ENCODE measurements at places on chromosomes 3 and 15.
A peak's percentile ranks its signal among the peaks of the same experiment; 100 is the strongest.

DNA sequence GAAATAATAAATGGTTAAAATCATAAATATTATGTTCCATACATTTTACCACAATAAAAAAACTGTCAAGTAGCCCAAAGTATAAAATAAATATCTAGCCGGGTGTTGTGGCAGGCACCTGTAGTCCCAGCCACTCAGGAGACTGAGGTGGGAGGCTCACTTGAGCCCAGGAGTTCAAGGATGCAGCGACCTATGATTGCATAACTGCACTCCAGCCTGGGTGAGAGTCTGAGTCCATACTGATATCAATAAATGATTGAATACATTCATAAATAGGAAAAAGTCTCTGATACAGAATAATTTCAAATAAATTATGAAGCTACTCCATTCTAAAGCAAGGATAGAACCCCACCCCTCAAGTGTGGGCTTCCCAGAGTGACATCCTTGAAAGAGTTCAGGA, 68.5 kb upstream of the GATA2 start:
- DNase-seq: no peak

GRCh38 chr15:74889883-74890664, at the start of gene MPI:
MPI (plus strand) TSS chr15:74890042; CDS start chr15:74890074, 32 bp downstream.
- DNase-seq: peak; percentile 84

DNA sequence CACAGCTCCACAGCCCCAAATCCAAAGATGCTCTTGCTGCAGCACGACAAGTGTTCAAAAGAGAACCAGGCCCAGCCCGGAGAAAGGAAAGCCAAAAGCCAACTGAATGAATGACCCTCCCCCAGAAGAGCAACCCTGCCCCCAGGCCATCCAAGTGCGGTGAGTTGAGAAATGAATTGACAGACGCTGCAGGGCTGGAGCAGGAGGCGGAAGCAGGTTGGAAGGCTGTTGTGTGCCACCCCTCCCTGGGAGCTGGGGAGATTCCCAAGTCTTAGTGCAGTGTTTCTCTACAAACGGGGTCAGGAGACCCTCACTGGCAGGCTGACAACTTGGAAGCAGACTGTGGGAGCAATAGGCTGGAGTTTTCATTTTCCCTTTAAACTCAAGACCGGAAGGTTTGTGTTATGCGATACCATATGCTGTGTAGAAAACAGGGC, 3.5 kb upstream of the SPTBN5 start:
- DNase-seq: no peak

- DNase-seq: no peak
These were observed 141.4 kb upstream of the MRPS22 start for GRCh38 chr3:139202226-139202958.

DNA sequence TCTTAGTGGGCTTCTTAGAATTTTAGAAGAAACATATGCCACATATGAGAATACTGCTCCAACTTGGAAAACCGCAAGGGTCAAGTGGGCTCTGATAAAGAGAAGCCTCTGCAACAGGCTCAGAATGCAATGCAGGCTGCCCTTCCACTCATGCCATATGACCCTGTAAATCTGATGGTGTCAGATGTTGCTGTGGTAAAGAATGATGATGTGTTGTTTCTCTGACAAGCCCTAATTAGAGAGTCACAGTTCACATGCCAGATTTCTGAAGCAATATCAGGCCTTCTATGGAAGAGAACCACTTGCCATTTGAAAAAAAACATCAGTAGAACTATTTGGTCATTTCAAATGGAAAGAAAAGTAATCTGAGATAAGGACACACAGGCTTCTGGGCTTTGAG, 749.6 kb downstream of the AGBL1 start:
- no peak for DNase-seq

DNA sequence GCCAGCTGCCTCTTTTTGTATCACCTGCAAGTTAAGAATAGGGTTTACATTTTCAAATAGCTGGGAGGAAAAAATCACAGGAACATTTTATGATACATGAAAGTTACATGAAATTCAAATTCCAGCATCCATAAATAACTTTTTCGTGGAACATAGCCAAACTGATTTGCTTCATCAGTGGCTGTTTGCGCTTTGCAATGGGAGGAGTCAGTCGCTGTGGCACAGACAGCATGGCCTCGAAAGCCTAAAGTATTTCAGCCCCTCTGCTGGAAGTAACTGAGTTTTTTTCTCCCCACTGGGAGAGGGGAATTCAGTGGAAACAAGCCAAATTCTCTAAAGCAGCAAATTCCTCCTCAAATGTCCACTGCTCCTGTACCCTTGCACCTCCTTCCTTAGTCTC, 271.9 kb downstream of the SUCLG2 start:
- no peak for DNase-seq

- DNase-seq: no peak
These were observed 103.5 kb downstream of the UBE3A start for GRCh38 chr15:25335279-25335678.

- no peak for DNase-seq
These were observed 89.0 kb upstream of the FNDC3B start for GRCh38 chr3:171950373-171950772.

- no peak for DNase-seq
These were observed 276.7 kb downstream of the ADAMTSL3 start for GRCh38 chr15:83930392-83931212.

DNA sequence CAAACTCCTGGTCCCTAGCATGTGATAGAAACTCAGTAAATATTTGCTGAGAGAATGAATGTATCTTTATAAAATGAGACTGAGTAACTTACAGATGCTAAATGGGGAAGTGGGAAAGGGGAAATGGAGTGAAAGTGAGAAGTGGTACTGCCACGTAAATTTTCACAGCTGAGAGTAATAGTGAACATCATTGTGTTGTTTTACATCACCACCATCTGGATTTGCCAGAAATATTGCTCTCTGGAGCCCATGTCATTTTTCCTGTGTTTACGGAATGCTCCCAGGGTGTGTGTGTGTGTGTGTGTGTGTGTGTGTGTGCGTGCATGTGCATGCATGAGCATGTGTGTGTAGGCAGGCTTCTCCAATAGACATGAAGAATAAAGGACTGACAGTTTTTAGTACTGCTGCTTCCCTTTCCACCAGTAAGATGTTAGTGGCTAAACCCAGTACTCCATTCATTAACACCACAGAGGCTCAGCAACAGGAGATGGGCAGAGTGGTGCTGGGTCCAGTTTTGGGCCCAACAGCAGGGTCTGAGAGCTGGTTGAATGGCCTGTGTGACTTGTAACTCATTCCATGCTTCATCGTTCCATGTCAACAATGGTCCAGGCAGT, 57.3 kb downstream of the DIPK2A start:
- DNase-seq: no peak

GRCh38 chr3:46141813-46142212, 66.3 kb downstream of the CCR1 start:
- DNase-seq: no peak

GRCh38 chr15:65028921-65029735, at the start of gene MTFMT:
MTFMT (minus strand) TSS chr15:65029639; CDS start chr15:65029613, 26 bp downstream.
- peak; percentile 89 for DNase-seq

- DNase-seq: no peak
These were observed 7.4 kb upstream of the DLG1 start for GRCh38 chr3:197305854-197306253.

DNA sequence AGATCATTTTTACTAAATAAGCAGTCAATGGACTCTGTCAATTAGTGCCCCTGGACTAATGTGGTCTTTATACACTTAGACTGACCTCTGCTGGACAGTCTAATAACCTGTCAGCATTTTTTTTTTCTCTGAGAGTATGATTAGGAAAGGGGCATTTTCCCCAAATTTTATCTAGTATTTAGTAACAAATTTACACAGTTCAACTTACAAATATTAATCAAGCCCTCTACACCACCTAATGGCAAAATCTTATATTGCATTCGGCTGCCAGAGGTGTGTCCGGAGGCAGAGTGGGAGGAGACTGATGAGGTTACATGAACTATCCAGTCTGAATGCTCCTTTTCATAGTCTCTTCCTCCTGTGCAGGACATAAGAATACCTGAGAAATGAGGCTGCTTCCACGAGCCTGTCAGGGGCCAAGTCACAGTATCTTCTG, 36.0 kb upstream of the COLQ start:
- peak; percentile 44 for DNase-seq

DNA sequence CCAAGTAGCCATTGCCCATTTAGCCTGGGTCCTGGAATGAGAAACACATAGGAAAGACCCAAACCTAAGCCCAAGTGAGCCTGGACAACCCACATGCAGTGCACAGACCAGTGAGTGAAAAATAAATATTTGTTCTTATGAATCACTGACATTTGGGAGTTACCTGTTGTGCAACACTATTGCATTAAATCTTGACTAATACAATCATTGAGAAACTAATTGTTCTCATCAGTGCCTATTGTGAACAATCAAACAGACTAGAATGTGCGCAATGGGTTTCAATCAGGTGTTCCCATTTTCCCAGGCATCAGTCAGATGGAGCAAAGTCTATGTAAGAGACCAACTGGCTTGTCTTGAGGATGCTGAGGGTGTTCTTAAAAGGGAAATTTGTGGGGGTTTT, 54.7 kb upstream of the CNOT10 start:
- no peak for DNase-seq

DNA sequence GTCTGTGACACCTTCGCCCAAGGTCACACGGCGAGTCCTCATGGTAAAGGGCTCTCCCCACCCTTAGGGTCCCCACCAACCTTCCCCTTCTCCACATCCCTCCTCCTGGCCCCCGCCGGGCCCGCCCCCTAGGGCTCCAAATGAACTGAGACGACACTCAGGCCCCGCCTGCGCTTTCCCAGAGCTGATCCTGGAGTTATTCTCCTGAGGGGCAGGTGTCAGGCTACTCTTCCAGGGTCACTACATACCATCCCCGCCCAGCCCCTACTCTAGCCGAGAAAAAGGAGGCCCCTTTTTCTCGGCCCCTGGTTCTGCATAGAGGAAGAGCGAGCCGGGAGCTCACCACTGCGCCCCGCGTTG, 292 bp downstream of the USP4 start:
- DNase-seq: peak; percentile 11

GRCh38 chr15:95596496-95596895, 734.0 kb upstream of the NR2F2 start:
- no peak for DNase-seq

GRCh38 chr3:153254361-153254760, 92.3 kb downstream of the RAP2B start:
- DNase-seq: no peak

- DNase-seq: no peak
These were observed 294.0 kb downstream of the SOX2 start for GRCh38 chr3:182005701-182006100.

GRCh38 chr3:176286476-176287085, 910.7 kb downstream of the TBL1XR1 start:
- DNase-seq: no peak

- no peak for DNase-seq
These were observed 42.4 kb downstream of the CP start for GRCh38 chr3:149179220-149179619.

DNA sequence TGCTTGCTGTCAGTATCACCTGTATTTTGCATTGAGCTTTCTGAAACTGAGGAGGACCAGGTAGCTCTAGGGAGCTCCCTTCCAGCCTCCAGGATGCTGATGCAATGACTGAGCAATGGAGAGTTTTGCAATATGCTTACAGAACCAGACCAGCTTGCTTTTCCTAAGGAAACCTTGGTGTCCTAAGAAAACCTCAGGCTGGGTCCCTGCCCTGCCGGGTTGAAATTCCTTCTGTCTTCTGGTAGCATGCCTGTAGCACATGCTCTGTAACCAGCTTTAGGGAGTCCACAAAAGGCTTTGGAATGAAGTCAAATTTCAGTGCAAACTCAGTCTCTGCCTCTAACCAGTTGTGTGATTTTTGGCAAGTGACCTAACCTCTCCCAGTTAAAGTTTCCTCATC, 65.8 kb upstream of the GSK3B start:
- DNase-seq: no peak

- no peak for DNase-seq
These were observed 112.2 kb upstream of the FLNB start for GRCh38 chr3:57896031-57896430.

GRCh38 chr3:23900744-23901143, 16.0 kb downstream of the NKIRAS1 start:
- no peak for DNase-seq

GRCh38 chr15:34850121-34850520, 54.8 kb upstream of the ACTC1 start:
- no peak for DNase-seq

- no peak for DNase-seq
These were observed 1.7 kb downstream of the PAK2 start for GRCh38 chr3:196741249-196741889.

- no peak for DNase-seq
These were observed 43.9 kb upstream of the PARP14 start for GRCh38 chr3:122636697-122637096.

DNA sequence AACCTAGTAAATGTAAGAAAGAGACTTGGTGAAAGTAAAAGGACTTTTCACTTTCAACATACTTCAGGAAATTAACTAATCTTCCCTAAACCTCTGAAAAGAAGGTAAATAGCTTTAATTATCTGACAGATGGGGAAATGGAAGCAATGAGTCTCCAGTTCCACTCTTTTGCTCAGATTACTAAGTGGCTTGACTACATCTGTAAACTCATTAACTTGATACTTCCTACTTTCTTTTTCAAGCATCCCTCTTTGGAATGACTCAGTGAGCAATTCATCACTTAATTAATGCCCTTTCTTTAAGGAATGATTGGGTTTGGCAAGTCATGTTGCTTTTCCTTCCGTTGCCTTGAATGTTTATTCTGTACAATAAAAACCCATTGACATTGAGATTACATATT, 234.2 kb downstream of the GRM7 start:
- no peak for DNase-seq

DNA sequence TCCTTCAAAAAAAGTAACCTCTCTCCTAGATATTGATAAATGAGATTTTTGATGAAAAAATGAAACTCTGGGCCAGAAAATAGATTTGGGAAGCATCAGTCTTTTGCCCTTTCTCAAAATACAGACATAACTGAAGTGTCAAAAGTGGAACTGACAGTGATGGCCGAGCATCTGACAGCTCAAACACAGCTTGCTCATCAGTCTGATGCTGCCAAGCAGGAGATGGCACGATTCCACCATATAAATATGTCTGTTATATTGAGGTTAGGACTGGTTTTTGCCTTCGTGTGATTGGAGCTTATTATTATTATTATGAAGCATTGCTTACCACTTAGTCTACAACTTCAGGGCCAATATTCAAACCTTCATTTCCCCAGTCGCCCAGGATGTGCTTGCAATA, 152.6 kb upstream of the EPHA3 start:
- no peak for DNase-seq

DNA sequence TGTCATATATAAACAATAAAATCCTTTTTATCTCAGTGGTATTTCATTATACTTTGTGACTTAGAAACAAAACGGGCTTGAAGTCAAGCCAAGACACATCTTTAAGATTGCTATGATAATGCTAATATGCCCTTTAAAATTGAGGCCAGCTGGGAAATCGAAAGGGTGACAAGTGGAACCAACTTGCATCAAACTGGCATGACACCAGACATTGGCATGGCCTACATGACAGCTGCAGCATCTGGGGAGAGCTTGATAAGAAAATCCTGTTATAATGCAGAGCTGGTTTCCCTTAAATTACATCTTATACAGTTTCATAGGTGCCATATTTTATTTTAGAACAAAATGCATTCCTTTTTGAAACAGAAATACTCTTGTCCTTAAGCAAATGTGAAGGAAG, 325.2 kb downstream of the ZBBX start:
- DNase-seq: no peak
